Liver (tissue), 10 donors: ENCODE measurements at places on chromosomes 1 and 21.

- no peak for DNase-seq
Observed at GRCh38 chr1:43563876-43564539, 33.3 kb downstream of the PTPRF start.

DNA sequence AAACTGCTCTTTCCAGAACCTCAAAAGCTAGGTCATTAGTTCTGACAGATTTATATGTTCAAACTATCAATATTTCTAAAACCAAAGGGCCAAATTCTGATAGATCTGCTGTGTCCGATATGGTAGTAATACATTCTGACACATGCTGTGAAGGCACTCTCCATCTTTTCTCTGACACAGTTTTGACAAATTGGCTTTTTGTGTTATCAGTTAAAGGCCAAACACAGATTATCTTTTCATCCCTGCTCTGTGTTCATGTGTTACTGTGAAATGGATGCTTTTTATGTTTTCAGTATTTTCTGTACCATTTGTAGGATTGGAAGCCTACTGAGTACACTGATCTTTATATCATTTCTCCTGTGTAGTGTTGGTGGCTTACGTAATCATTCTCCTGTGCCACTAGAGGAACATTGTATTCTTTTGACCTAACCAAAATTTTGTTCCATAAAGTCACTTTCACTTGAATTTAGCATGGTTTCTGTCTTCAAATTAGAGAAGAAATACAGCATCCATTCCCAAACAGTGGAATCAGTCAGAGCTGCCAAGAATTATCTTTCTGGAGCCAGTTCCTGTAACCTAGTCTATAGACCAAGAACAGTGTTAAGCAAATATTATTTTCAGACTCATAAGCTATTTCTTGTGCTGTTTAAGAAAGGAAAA lies 137.2 kb downstream of the ADGRL2 start:
- DNase-seq, result no peak

- DNase-seq, result no peak
Observed at GRCh38 chr1:164731161-164731876, 172.3 kb downstream of the PBX1 start.

GRCh38 chr1:62590255-62590969 lies 6.9 kb upstream of the ANGPTL3 start:
- no peak for DNase-seq

GRCh38 chr1:229410370-229410691 lies 23.6 kb downstream of the ACTA1 start:
- DNase-seq, result no peak

GRCh38 chr1:97337250-97338030 lies 583.4 kb downstream of the DPYD start:
- DNase-seq, result no peak

DNA sequence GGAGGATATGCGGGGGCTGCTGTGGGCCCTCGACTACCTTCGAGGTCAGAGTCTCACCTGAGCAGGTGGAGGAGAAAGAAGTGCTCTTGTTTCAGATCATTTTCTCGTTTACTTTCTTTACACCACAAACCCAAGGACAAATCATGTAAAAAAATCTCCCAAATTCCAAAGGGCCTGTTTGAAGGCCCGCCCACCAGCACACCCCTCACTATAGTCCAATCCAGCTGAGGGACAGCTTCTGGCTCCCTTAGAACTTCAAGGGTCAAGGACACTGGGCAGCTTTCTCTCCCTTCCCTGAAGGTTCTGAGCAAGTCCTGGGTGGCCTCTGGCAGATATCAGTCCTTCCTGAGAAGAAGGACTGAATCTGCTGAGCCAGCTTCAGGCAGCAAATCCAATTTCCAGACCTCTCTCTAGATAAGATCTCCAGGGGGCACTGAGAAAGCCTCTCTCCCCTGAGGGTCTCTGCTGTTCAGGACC lies 5.5 kb downstream of the STK40 start:
- DNase-seq, result no peak

DNA sequence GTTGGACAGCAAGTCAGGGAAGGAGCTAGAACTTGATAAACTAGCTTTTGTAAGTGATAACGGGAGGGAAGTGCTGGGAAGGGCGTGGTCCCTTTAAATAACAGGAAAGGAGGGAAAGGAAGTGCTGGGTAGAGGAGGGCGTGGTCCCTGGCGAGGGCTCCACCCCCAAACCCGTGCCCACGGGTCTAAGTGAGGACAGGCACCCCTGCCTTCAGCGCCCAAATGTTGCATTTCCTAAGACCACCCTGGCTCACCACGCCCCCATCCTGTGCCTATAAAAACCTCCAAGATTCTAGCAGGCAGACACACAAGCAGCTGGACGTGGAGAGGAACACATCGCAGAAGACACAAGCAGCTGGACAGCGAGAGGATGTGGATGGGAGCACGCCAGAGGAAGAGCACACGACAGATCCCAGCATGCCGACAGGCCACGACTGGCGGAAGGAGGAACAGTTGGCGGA lies 58.5 kb downstream of the PALMD start:
- no peak for DNase-seq

- DNase-seq, result no peak
Observed at GRCh38 chr1:32044234-32044633, 28.5 kb upstream of the TMEM39B start.

GRCh38 chr1:58885998-58886397 lies 102.2 kb upstream of the JUN start:
- DNase-seq, result no peak

- no peak for DNase-seq
Observed at GRCh38 chr1:6867729-6868659, 82.7 kb downstream of the CAMTA1 start.

DNA sequence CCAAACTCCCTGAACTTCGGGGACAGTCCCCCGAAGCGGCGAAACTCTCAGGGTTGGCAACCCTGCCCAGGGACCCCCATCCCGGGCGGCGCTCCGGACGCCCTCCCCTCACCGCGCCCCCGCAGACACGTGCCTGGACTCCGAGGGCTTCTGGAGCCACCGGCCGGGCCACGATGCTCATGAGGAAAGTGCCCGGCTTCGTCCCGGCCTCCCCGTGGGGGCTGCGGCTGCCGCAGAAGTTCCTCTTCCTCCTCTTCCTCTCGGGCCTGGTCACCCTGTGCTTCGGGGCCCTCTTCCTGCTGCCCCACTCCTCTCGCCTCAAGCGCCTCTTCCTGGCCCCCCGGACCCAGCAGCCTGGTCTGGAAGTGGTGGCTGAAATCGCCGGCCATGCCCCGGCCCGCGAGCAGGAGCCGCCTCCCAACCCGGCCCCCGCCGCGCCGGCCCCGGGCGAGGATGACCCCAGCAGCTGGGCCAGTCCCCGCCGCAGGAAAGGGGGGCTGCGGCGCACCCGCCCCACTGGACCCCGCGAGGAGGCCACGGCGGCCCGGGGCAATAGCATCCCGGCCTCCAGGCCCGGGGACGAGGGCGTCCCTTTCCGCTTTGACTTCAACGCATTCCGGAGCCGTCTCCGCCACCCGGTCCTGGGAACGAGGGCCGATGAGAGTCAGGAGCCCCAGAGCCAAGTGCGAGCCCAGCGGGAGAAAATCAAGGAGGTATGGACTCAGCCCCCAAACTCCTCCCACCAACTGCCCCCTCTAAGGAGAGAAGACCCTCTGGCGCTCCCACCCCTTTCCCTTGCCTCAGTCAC lies 1.2 kb downstream of the MAN1C1 start:
- DNase-seq, result no peak

- DNase-seq, result no peak
Observed at GRCh38 chr21:36587388-36587787, 107.5 kb upstream of the CLDN14 start.

DNA sequence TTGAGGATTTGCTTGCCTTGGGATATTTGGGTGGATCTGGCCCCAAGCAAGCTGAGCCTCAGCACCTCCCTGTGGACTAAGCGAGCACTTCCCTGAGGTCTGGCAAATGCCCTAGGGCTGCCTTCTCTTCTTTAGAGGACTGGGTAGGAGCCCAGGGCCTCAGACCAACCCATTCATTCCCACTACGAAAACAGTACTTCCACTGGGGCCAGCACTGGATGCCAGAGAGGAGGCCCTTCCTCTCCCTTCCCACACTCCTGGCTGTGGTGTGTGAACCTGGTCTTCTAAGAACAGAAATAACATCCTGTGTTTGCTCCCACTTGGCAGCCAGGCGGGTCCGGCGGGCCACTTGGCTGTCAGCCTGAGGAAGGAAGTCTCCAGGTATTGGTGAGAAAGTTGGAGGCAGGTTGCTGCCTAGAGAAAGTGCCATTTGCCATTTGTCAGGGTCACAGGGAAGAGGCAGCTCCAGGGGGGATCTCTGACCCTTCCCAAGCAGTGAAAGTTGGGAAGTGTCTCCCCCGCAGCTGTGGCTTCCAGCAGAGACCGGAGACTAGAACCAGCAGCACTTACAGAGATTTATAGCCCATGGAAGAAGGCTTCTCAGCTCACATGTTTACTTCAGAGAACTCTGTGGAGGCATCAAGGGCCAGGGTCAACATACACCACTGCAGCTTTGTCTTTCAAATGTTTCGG lies 323.5 kb downstream of the SIPA1L2 start:
- DNase-seq, result no peak

GRCh38 chr1:230366504-230366915 lies 59.6 kb downstream of the PGBD5 start:
- no peak for DNase-seq

DNA sequence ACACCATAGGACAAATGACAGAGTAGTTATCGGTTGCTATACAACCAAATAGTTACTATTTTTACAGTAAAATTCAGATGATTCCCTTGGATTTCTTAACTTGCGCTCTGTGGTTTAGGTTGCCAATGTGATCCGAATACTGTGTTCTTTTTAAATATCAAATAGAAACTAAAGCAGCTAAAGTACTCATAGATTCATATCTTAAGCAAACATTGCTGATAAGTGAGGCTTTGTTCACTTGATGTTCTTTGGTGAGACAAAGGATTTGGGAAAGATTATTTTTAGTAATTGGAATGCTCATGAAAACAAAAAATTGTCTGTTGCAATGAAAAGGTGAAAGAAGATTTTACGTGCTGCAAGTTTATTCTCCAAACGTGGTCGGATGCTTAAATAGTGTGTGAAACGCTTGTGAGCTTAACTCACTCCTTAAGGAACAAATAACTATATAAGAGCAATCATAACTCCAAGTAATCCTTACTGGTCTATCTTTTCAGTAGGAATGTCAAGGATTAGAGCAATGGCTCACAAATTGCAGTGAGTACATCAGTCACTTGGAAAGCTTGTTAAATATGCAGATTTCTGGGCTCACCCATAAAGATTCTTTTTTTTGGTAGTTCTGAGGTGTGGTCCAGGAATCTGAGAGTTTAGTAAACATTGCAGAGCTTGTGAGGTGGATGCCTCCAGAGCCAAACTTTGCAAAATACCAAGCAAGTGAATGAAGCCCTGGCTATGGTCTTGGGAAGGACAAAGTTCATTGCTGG lies 31.8 kb upstream of the PDC start:
- DNase-seq, result no peak

DNA sequence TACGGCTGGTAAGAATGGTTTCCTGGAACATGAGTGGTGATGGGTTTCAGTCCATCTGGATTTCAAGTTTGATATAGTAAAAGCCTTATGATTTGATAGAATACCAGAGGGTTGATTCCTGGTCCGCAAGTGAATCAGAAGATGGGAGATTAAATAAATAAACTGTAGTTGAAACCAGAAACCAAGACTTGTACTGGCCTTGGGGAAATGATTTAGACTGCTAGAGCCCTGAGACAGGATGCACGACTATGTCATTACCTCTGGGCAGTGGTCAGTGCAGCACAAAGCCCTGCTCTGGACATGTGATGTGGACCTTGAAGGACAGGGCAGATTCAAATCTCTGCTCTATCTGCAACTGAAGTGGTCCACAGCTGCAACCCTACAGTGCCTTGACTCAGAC lies 15.6 kb upstream of the FMOD start:
- no peak for DNase-seq

DNA sequence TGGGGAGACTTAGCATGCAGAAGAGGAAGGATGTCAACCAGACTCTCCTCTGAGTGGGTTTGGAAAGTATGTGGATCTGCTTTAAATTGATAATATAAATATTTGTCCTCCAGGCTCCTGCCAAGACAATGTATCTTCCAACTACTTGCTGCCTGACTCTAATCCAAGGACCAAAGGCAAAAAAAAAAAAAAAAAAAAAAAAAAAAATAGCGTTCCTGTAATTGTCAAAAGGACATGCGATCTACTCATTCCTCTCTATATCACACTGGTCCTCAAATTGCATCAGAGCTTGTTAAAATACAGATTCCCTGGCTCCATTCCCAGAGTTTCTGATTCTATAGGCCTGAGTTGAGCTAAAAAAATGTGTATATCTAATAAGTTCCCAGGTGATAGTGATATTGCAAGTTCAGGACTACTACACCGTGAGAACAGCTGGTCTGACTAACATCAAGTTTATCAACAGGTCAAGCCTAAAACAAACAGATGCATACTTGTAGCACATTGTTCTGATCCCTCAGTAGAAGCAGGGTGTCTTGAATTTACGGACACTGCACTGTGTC lies 141.3 kb downstream of the TNR start:
- no peak for DNase-seq

GRCh38 chr1:154747740-154748404 lies 122.2 kb downstream of the KCNN3 start:
- no peak for DNase-seq

DNA sequence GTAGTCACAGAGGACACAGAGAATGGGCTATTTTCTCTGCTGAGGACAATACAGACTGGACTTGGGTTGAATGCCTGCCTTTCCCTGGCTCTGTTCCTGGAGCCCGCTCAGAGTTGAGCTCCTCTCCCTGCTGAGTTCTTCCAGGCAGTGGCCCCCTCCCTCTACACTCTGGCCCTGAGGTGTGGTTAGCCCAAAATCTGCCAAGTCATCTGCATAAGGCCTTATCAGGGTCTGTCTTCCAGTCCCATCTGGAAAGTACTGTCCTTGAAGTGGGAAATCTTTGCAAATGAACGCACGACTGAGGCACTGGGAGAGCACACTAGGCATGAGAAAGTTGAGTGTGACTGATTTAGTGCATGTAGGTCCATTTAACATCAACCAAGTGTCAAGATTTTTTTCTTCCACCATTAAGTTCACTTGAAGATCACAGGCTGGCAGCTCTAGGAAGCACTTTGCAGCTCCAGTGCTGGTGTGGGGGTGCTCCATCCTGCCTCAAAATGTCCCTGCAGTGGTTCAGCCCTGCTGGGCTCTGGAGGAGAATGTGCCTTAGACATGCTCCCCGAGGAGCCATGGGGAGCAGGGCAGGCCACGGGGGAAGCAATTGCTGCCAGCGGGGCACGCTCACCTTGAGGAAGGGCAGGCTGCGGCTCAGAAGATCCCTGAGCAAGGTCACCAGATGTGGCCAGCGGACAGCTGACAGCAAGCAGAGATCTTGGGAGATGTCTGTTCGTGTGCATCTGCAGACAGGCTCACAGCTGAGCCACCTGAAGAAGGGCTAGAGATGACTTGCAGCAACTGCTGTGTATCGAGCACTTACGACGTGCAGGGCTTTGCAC lies 41.5 kb downstream of the IER5 start:
- no peak for DNase-seq

DNA sequence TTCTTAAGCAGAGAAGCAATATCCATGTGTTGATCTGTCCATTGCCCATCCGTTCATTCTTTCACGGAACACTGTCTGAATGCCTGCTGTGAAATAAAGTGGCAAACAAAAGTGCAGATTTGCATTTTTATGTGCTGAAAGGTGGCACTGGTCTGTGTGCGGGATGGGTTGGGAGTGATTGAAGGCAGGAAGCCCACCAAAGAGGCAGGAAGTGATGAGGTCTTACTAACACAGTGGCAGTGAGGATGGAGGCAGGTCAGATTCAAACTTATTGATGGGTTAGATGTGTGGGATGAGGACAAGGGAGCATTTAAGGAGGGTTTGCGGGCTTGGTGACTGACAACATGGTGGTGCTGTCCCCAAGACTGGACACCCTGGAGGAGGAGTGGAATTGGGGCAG lies 8.3 kb downstream of the PTPRF start:
- no peak for DNase-seq
